Stomach (tissue), 19 donors: ENCODE measurements at places on chromosomes 13 and 19. TPM values are rescaled to one million over a fixed set of nuclear protein-coding genes. Genes with fewer than 3 reads are reported as not detected.

SIX5 gene
- total RNA-seq = 28.0 TPM

ONECUT3 gene
- total RNA-seq = not detected

GFY gene
- total RNA-seq = not detected

CYP4F12 gene
- total RNA-seq = 31.9 TPM

KCNK6 gene
- total RNA-seq = 5.4 TPM

ZNF613 gene
- total RNA-seq = 1.8 TPM

KLK4 gene
- not detected for total RNA-seq

LRRC25 gene
- total RNA-seq = 7.2 TPM

GNA15 gene
- not detected for total RNA-seq
